ENCODE measurements at places on chromosomes 2 and 18.

DNA sequence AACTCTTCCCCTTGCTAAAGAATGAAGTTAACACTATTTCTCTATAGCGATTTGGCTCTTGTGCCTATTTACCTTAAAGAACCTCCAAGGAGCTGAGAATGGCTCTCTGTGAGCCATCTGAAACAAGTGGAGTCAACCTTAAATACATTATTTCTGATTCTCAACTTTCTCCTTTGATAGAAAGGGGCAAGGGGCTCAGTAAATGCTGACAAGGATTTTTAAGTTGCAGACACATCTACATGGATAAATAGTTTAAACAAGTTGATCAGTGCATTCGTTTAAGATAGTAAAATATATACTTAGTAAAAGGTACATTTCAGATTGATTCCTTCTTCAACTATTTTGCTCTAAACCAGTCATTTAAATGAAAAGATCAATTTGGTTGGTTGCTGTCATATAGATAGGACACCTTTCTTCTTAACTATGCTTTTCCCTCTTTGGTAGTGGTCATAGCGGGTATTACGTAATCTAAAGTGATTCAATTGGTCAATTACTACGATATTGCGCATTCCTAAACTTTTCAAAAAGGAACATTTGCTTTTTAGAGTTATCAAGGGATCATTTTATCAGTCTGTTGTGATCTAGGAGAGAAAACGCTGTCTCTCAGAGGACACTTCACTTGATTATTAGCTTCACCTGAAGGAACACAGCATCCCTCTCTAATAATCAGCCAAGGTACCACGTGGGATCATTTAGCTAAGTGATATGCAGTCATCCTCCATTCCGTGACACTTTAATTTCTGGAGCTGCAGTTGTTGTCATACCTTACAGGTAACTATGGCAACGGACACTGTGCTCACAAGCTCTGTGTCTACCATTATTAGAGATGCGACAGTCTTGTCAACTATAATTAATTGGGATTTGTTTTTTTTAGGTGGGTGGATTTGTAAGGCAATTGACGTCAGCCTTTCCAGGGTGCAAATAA, 50.9 kb upstream of the KCNE4 start:
- ATAC-seq: no peak

DNA sequence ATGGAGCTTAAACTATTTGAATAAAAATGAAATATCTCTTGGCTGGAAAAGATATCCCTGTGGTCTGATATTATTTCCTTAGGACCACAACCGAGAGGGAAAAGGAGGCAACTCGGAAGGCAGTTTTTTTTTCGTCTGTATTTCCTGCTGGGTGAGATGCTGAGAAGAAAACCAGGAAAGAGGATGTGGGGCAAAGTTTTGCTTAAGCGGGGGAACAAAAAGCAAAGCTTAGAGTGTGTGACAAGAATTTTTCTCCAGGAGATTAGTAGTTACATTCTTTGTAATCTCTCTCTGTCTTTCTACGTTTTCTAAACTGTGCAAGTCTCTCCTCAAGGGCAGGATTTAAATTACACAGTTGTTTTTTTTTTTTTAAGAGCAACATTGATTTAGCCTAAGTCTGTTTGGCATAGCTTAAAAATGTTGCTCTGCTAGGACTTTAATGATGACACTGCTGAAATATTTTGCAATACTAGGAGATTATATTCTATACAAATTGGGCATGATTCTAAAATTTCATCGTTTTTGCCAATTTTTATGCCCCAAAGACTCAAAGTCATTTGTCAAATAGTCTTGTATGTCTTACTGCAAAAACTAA, 258.5 kb downstream of the KCNS3 start:
- no peak for ATAC-seq

DNA sequence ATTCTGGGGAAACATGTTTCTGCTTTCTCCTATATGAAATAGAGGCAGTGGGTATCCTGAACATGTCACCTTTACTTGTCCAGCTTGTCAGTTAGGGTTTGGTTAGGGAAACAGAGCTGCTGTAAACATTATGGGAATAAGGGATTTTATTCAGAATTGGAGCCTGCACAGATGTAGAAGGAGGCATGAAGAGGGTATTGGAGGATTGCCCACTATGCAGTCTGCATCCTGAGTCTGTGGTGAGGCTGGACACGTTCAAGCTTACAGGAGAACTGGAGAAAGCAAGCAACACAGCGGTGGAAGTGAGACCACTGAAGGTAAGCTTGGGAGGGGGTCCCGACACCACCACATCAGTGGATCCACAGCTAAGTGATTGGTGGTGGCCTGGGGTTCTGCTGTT, 443.0 kb upstream of the TNP1 start:
- ATAC-seq: no peak

DNA sequence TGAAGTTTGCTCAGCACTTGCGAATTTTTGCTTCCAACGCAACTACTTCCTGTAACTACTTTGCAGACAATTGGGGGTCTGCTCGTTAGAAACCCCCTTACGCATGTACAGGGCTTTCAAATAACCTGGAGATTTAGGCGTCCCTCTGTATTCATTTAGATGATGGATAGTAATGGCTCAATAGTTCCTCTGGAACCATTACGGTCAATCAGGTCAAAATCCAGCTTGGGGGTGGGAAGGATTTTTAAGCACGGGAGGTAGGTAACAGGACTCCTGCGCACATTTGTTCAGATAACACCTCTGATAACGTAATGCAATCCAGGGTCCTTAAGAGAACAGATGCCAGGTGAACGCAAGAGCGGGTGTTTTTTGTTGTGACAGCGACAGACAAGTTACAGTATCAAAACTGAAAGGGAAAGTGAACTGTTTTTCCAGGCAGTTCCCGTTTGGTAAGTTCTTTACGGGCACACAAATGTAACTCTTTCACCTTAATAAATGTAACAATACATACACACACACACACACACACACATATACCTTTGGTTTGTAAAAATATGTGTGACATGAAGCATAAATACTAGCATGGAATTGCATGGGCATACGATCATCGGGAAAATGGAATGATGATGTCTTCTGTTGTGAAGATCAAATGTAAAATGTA, 3.8 kb upstream of the OSR1 start:
- ATAC-seq: no peak

- ATAC-seq: no peak
Observed at GRCh38 chr18:67550872-67551520, 34.5 kb upstream of the DSEL start.

DNA sequence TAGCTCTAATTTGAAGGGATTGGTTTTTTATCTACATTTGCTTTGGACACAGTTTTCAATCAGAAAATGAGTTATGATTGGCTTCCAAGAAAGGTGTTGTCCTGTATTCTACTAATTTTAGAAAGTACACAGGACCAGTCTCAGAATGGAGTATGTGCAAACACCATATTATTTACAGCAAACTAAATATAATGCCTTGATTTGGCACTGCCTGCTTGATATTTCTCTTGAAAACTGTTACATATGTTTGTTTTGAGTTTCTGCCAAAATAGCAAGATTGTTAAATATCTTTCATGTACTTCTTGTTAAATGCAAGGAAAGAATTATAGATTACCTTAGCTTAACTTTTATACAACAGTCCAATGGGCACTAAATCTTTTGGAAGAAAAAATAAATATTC, 694.9 kb downstream of the KCNJ3 start:
- no peak for ATAC-seq

DNA sequence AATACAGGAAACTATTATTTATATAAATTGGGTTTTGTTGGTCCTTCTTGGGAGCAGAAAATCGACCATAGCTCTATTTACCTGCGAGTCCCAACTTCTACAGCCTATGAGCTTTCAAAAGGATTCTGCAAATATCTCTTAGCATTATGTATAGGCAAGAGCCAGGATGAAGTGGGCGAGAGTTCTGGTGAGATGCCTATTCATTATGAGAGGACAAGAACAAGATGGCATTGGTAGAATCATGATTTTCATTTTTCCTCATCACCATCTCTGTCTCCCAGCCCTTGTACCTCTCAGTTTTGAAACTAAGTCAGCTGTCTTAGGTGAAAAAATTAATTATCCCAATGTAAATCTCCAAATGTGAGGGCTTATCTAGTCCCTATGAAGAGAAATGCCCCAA, 25.0 kb downstream of the WIPF1 start:
- ATAC-seq: no peak

- no peak for ATAC-seq
Observed at GRCh38 chr2:30321466-30321865, 90.1 kb downstream of the LBH start.

DNA sequence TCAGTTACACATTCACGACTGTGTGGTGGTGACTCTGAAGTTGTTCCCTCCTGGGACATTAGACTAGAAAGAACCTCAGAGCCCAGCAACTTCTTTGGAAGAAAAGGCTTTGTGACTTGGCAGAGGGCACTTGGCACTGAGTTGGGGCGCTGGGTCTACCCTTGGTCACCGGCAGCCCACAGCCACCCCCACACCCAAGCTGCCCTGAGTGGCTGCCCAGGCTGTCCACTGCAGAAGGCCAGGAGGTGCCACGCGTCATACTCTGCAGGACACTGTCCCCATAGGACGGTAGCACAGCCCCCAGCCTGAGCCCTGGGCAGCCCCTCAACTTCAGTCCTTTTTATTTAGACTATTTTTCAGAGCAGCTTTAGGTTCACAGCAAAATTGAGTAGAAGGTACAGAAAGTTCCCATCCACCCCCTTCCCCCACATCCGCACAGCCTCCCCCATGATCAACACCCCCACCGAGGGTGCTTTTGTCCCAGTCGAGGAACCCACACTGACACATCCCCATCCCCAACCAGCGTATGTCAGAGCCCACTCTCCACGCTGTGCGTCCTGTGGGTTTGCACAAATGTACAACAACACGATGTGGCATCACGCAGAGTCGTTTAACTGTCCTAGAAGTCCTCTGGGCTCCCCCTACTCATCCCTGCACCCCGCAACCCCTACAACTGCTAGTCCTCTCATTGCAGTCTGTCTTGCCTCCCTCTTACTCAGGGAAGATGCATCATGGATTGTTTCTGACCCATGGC, 1.1 kb downstream of the PRLH start:
- no peak for ATAC-seq

DNA sequence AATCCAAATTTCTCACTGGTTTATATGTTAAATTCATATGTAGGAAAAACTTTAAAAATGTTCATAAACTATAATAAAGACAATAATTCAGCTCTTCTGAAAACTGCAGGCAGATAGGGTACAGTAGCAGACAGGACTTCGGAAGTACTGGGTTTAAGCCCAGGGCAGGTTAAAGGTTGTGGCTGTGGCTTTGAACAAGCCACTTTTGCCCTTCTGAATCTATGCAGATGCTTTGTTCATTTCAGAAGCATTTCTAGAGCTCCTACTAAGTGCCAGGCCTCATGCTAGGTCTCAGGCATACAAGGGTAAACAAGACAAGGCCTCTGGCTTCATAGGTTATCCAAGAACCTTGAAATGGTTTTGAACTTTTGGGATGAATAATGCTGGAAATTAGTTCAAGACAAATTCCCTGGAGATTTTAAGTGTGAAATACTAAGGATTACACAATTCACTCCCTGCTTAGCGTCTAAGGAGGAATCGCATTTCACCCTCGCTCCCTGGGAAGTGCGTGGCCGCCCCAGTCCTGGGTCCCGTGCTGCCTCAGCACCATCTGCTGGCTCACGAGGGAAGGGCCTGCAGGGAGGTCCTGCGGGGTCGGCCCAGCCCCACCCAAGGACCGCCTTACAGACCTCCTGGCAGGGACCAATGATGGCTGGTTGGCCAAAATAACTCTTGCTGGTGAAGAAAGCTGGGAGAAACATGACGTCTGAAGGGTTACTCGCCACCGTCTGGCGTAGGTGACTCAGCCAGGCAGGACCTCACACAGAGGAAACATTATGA, 67.7 kb upstream of the L3MBTL4 start:
- peak; percentile 95 for ATAC-seq

DNA sequence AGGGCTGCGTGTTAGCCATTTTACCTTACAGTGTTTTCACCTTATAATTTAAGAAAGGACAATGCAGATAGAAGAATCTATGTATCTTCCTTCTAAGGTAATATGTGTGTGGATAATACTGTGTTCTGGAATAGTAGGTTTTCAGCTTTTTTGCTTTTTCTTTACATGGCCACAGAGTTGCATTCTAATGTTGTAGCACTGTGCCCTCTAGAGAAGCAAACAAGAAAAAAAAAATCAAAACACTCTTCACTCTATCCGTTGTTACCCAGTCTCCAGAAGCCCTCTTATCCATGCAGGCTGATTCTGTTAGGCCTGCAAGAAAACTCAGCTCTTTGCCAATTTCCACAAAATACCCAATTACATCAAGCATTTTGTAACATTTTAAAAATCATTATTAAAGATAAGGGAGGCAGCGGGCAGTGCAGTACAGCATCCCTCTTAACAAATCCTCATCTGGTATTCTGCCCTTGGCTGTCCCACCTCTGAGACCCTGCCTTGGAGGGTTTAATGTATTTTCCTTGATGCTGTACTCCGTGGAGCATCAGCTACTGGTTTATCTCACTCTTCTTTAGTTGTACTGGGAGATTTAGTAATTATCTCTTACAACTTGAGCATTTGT, 41.8 kb downstream of the CDH7 start:
- no peak for ATAC-seq

DNA sequence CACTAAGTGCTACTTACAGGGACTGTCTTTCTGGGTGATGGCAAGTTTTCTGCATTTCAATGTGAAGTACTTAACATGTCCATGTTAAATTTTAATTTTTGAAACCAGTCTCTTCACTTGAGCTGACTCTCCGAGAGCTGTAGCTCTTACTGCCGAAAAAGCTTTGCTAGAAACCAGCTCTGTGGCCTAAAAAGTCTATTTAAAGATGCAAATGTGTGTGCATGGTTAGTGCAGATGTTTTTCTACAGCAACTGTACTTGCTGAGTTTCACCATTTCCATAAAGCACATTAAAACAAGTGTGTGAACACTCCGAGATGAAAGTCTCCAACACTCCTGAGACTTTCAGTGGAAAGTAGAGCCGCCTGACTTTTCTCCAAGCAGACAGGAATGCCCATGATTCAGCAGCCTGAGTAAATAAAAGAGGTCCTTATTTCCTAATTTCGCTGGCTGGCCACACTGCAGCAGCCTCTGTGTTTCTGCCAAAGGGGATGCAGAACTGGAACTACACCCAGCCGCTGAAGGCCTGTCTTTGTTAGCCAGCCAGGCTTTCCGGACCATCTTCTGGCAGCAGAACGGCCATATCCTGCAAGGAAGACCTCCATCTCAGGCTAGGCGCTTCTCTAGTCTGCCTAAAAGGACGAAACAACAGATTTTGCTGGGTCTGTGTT, 121.2 kb downstream of the ZNF521 start:
- peak; percentile 93 for ATAC-seq

DNA sequence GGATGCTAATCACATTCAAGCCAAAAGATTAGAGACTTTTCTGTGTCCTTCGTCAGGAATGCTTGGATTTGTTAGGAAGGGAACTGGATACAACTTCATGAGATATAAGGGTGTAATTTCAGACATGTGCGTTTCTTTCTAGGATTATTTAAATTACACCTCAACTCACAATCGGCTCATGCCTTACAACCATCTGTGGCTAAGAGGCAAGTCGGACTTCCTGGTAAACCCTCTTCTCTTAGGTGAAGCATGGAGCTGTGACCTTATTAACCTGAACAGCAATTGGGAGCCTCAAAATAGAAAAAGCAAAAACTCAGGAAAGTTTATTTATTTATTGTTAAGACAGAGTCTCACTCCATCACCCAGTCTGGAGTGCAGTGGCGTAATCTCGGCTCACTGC, 61.8 kb downstream of the SEMA4F start:
- no peak for ATAC-seq

GRCh38 chr2:30631051-30631671, 176.1 kb downstream of the CAPN13 start:
- no peak for ATAC-seq
